ENCODE measurements at places on chromosomes 13 and 19. TPM values are rescaled to one million over a fixed set of nuclear protein-coding genes. Genes with fewer than 3 reads are reported as not detected.

GRCh38 chr13:113486698-113487097 lies 3.8 kb downstream of the DCUN1D2 start:
- DNase-seq: no peak
- no peaks in the 10 kb centered on the region for H3K27me3 ChIP-seq
- H3K36me3 ChIP-seq: peaks cover 2% of the 10 kb centered on the region
- no peak overlapping the region for H3K4me3 ChIP-seq
- H3K27ac ChIP-seq: peak overlapping the region; percentile 27
- peaks cover 42% of the 10 kb centered on the region for H3K4me1 ChIP-seq

The FGF21 gene
- total RNA-seq: not detected

The IZUMO2 gene
- total RNA-seq: not detected

DNA sequence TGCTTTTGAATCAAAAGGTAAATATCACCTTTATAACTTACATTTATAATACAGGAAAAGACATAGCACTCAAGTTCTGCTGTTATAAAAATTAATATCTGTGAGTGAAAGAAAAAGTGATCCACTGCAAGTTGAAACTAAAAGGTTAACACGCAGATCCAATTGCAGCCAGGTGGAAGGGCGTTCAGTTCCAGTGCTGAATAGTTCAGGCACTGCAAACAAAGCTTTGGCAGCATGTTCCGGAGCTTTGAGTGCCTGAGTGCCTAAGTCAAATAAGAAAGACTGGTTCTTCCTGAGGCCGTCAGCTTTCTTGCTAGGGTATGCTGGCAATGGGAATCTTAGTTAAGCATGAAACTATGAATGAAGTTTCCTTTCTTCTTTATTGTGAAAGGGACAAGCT lies 200.3 kb downstream of the LMO7 start:
- H3K27me3 ChIP-seq: no peaks in the 10 kb centered on the region
- H3K27ac ChIP-seq: no peak overlapping the region
- H3K4me1 ChIP-seq: no peaks in the 10 kb centered on the region
- H3K36me3 ChIP-seq: peaks cover 24% of the 10 kb centered on the region

DNA sequence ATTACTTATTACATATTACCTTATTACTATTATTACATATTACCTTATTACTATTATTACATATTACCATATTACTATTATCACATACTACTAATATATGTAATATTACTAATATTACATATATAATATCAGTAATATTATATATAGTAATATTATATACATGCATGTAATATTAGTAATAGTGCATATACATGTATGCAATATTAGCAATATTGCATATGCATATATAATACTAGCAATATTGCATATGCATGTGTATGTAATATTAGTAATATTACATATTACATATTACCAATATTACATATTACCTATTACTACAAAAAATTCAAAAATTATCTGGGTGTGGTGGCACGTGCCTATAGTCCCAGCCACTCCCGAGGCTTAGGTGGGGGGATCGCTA lies 22.4 kb downstream of the PDE4A start:
- no peak for DNase-seq
- H3K4me1 ChIP-seq: no peaks in the 10 kb centered on the region
- no peak overlapping the region for H3K27ac ChIP-seq
- H3K36me3 ChIP-seq: peaks cover 2% of the 10 kb centered on the region
- no peaks in the 10 kb centered on the region for H3K27me3 ChIP-seq

DNA sequence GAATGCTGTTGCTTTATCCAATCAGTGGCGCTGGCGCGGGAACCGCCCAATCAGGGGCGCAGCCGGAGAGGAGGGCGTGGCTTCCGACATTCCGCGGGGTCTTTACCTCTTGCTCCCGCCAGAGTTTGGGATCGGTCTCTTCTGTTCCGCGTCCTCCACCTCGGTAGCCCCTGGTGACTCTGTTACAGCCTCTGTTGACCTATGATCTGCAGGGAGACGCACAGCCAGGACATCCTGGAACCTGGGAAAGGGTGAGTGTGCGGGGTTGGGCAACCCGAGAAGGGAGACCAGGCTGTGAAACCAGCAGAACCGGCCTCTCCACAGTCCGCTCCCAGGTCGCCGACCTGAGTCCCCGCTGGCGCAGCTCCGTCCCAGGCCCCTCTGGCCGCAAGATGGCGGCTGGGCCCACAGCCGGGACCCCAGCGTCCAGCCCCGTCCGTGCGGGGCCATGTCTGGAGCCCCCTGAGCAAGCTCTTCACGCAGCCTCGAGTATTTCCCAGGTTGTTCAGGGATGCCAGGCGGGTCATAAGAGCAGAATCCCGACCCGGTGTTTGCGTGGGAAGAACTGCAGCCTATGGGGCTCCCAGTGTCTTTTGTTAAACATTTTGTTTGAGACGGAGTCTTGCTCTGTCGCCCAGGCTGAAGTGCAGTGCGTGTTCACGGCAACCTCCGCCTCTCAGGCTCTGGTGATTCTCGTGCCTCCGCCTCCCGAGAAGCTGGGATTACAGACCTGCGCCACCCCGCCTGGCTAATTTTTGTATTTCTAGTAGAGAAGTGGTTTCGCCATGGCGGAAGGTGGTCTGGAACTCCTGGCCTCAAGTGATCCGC lies 4.4 kb upstream of the ZNF681 start:
- H3K4me1 ChIP-seq: peaks cover 14% of the 10 kb centered on the region
- no peaks in the 10 kb centered on the region for H3K27me3 ChIP-seq
- H3K27ac ChIP-seq: peak overlapping the region; percentile 93
- H3K36me3 ChIP-seq: peaks cover 2% of the 10 kb centered on the region

The KCNN4 gene
- total RNA-seq: 3.3 TPM

The ZNF723 gene
- total RNA-seq: not detected

- H3K27ac ChIP-seq: no peak overlapping the region
- peaks cover 27% of the 10 kb centered on the region for H3K27me3 ChIP-seq
- peak overlapping the region; percentile 81 for H3K4me3 ChIP-seq
- H3K36me3 ChIP-seq: no peaks in the 10 kb centered on the region
- DNase-seq: no peak
Measured at GRCh38 chr13:107865643-107866031, 349.7 kb downstream of the LIG4 start.

The IGLON5 gene
- total RNA-seq: not detected

Measured in chondrocyte (in vitro differentiated cells).